H9 (cell line): ENCODE measurements at places on chromosomes 6 and 20.

- no peaks in the 10 kb centered on the region for H3K27me3 ChIP-seq
- H3K4me3 ChIP-seq = no peak overlapping the region
- H3K36me3 ChIP-seq = no peaks in the 10 kb centered on the region
- H3K4me1 ChIP-seq = peaks cover under 1% of the 10 kb centered on the region; the same call in 1 of the 2 replicates
- DNase-seq = no peak
- H3K27ac ChIP-seq = no peak overlapping the region
Measured at GRCh38 chr20:40497899-40498691, 190.9 kb downstream of the MAFB start.

DNA sequence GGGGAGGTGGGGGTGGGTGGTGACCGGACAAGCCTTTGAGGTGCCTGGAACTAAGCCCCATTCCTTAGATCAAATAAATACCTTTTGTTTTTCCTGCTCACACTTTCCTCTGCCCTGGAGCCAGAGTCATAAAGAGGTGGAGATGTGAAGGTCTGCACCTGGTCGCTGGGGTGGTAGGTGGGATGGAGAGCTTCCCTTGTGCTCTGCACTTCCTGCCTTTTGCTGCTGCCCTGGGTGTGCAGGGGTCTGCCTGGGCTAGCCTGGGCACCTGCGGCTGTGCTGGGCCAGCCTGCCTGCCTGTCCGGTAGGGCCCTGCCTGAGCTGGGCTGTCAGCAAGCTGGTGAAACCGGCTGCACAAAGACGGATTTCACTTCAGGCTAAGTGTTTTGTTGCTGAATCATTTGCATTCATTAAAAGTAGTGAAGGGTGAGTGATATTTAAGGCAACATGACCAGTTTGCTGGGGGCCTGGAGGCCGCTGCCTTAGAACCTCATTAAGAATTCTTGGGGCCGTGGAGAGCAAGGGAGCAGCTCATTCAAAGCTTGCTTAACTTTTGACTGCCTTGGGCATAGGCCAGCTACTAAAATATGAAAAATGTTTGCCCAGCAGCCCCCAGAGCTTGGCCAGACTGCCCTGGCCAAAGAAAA lies 20.5 kb downstream of the PTK7 start:
- H3K27me3 ChIP-seq = no peaks in the 10 kb centered on the region
- no peak overlapping the region for H3K27ac ChIP-seq
- H3K36me3 ChIP-seq = no peaks in the 10 kb centered on the region
- peak; percentile 66 for DNase-seq
- H3K4me1 ChIP-seq = peaks cover 17% of the 10 kb centered on the region

GRCh38 chr20:48025661-48026060 lies 240.4 kb upstream of the SULF2 start:
- no peaks in the 10 kb centered on the region; the same call in 1 of the 2 replicates for H3K4me1 ChIP-seq
- no peak overlapping the region for H3K27ac ChIP-seq
- no peak for DNase-seq

GRCh38 chr6:167140589-167141474 lies 16.9 kb downstream of the GPR31 start:
- no peak for DNase-seq
- peaks cover 6% of the 10 kb centered on the region for H3K36me3 ChIP-seq
- no peak overlapping the region for H3K27ac ChIP-seq
- H3K4me3 ChIP-seq = no peak overlapping the region
- H3K27me3 ChIP-seq = no peaks in the 10 kb centered on the region

DNA sequence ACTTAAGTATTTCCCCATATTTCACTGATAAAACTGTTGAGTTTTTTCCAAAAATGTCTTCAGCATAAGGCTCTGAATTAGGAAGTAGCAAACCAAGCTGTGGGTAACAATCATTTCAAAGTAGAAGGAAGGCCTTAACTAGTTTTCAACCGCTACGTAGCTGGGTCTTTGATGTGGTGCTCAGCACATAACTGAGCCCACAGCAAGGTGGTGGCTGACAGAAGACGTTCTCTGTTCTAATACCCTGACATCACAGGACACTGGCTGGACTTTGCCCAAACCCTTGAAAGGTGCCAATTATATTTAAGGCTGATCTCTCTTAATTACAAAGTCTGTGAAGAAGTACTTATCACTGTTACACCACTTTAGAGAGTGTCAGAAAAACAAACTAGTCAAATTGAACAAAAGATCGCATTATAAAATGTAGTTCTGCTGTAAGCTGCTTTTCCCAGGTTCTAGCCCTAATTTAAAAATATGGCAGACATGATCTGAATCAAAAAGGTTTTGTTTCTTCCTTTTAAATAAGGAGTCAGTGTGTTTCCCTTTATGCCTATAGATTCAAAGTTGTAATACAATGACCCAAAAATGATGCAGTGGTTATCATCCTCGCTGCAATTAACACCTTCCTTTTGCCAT lies 26.7 kb downstream of the MAN1A1 start:
- no peak for DNase-seq
- H3K4me1 ChIP-seq = no peaks in the 10 kb centered on the region
- H3K4me3 ChIP-seq = no peak overlapping the region
- no peak overlapping the region for H3K27ac ChIP-seq
- no peaks in the 10 kb centered on the region for H3K27me3 ChIP-seq

DNA sequence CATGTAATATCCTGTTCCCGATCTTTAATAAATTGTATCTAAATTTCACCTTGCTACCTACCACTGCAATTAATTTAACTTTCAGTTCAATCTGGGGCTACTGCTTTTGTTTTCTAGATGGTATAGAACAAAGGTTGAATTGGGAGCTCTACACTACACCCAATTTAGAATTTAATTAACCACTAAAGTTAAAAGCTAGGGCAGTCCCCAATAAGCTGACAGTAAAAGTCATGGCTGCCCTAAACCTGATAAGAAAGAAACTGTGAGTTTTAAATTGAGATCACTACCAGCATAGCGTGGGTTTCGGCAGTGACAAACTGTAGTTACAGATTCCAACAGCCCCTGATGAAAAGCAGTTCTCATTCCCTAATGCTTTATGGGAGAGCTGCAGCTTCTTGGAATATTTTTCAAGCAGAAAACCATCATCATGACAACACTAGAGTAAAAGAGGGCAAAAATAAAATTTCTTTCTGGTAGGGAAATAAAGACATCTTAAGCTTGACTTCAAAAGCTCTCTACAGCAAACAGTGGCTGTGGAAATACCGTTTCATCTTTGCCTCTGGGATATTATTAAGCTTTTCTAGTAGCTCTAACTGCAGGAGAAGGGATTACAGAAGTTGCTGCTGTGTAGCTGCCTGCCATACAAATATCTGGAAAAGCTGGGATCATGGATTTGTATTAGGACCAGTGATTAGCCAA lies 1372.1 kb downstream of the EPHA7 start:
- H3K4me3 ChIP-seq = no peak overlapping the region
- H3K27ac ChIP-seq = no peak overlapping the region
- DNase-seq = no peak
- H3K4me1 ChIP-seq = no peaks in the 10 kb centered on the region
- no peaks in the 10 kb centered on the region for H3K36me3 ChIP-seq

- no peak overlapping the region for H3K27ac ChIP-seq
- H3K4me3 ChIP-seq = peak overlapping the region; percentile 7; the same call in 1 of the 2 replicates
- H3K36me3 ChIP-seq = peaks cover 4% of the 10 kb centered on the region; the same call in 1 of the 2 replicates
- peak; percentile 84 for DNase-seq
Measured at GRCh38 chr6:136526196-136526930, 23.9 kb downstream of the MAP7 start.

- H3K27me3 ChIP-seq = no peaks in the 10 kb centered on the region
- H3K36me3 ChIP-seq = no peaks in the 10 kb centered on the region
- H3K4me3 ChIP-seq = 0 out of 3 replicates have a peak within 1 kb of the TSS, but pooled peaks have one; percentile 20
- no peak within 1 kb of the TSS for H3K27ac ChIP-seq
Measured at GRCh38 chr6:32637219-32637880, at the start of gene HLA-DQA1. Gene HLA-DQA1 (plus strand): TSS chr6:32637406. CDS start chr6:32637459, 53 bp downstream.

GRCh38 chr6:138454981-138455706 lies 44.1 kb downstream of the NHSL1 start:
- H3K27me3 ChIP-seq = no peaks in the 10 kb centered on the region
- no peak for DNase-seq
- H3K36me3 ChIP-seq = no peaks in the 10 kb centered on the region
- H3K27ac ChIP-seq = no peak overlapping the region
- H3K4me3 ChIP-seq = no peak overlapping the region

- no peaks in the 10 kb centered on the region for H3K4me1 ChIP-seq
- H3K4me3 ChIP-seq = no peak overlapping the region
- no peaks in the 10 kb centered on the region for H3K27me3 ChIP-seq
- no peaks in the 10 kb centered on the region for H3K36me3 ChIP-seq
Measured at GRCh38 chr6:52303178-52303577, 18.6 kb upstream of the MCM3 start.

DNA sequence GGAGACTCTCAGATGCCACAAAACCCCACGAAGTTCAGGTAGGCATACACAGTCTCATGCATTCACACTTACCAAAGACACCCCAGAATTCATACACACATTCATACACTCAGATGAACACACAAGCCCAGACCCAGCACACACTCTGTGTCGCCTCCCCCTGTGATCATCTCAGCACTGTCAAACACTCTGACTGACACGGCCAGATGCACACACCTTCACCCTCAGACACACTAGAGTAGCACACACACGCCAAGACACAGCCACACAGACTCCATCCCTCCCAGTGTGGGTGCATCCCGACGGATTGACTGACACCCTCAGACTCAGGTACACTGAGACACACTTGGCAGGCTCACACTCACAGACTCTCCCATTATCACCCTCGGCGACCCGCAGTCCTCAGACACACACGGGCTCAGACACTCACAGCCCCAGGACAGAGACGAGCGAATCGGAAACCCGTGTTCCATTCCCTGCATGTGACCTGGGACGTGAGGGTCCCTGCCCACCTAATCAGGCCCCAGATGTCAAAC lies 872 bp upstream of the RIMS4 start:
- no peaks in the 10 kb centered on the region; the same call in 1 of the 2 replicates for H3K4me1 ChIP-seq
- DNase-seq = no peak
- peak overlapping the region; percentile 47 for H3K4me3 ChIP-seq
- H3K27ac ChIP-seq = no peak overlapping the region
- peaks cover 19% of the 10 kb centered on the region for H3K27me3 ChIP-seq

DNA sequence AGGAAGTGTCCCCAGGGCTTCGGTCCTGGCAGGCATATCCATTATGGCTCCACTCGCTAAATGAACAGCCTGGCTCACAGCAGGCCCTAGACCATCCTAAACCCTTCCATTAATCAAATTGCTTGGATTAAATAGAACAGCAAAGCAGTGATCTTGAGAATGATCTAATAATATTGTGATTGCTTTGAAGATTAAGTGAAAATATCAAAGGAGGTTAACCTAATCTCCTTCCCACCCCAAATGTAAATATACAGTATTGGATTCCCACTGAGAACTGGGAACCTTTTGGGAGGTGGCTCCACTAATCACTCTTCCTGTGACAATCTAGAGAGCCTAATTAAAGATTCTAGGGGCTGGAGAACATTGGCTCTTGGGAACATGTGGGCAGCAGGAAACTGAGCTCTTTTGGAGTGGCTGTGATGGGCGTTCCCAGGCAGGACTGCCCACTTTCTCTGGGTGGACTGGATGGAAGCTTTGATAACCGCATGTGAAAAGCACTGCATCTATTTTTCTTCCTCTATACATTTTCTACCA lies 68.3 kb upstream of the FRMD1 start:
- H3K36me3 ChIP-seq = no peaks in the 10 kb centered on the region
- no peak overlapping the region for H3K4me3 ChIP-seq
- no peaks in the 10 kb centered on the region for H3K4me1 ChIP-seq
- H3K27ac ChIP-seq = no peak overlapping the region

GRCh38 chr6:97049253-97050011 lies 124.9 kb downstream of the KLHL32 start:
- no peaks in the 10 kb centered on the region for H3K27me3 ChIP-seq
- no peak for DNase-seq
- no peak overlapping the region for H3K27ac ChIP-seq

DNA sequence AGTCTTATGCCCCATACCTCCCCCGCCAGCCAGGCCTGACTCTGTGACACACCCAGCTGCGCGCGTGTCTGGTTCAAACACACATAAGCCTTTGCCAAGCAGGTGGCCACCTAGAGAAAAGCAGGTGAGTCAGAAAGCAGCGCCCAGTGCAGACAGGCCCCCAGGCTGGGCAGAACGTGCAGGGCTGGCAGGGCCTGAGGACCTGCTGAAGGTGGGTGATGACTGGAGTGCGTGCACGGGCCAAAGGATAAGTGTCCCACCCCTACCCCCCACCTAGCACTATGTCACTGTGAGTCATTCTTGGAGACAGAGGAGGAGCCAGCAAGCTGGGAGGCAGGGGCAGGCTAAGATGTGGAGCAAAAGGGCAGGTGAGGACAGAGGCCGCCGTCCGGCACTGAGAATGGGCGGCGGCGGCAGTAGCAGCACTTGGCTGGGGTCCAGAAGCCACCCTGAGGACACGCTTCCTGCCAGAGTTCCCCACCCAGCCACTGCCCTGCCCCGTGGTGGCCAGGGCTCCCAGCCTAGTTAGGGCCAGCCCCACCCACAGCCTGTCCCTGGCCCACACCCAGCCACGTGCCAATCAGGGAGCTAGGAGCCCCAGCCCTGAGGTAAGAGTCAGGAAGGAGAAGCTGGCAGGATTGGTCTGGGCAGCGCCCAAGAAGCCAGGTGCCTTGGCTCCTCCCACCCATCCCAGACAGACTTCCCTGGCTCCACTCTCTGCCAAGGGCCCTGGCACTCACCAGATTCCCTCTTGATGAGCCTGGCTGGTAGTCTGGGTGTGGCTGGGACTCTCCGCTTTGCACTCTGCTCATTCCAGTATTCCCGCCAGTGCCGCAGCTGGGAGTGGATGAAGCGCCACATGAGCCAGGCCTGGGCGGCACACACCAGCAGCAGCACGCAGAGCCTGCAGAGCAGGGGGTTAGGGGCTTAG lies 72.7 kb downstream of the TRAM2 start:
- H3K4me1 ChIP-seq = no peaks in the 10 kb centered on the region
- H3K4me3 ChIP-seq = no peak overlapping the region
- H3K27ac ChIP-seq = no peak overlapping the region
- no peaks in the 10 kb centered on the region for H3K27me3 ChIP-seq
- DNase-seq = no peak
